Kidney tubule cell (primary cell): ENCODE measurements at places on chromosomes 2 and 18.

- no peak for DNase-seq
These were observed 12.3 kb downstream of the HDAC4 start for GRCh38 chr2:239388236-239389151.

DNA sequence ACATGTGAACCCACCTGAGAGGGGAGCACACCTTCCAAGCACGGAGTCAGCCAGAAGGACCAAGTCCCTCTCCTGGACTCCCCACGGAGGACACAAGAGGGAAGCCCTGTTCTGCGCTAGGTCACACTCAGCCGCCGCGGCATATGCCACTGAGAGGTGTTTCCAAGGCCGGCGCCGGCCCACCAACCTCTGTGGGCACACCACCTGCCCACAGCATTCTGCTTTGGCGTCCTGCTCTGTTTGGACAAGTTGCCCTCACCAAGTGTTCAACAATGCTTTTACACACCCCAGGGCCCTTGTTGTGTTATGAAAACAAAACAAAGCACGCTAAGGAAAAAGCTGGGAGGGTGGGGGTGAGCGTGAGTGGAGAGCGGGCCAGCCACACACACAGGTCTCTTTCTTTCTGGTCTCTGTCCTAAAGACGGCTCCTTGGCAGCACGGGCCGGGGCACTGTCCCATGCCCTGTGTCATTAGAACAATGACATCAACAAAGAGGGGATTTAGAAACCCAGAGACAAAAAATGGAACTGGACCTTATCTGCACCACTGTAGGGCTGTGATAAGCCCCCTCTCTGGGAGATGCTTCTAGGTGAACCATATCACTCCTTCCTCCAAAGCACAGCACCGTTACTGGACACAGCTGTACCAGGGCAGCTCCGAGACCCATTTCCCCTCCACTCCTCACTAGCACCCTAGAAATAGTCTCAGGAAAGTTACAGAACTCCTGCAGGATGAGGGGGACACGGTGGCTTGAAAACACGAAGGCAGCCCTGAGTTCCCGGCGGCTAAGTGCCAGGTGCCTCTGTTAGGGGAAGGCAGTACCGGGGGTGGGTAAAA, 17.0 kb downstream of the SMAD7 start:
- no peak for DNase-seq

GRCh38 chr2:80437959-80438358, 133.4 kb upstream of the LRRTM1 start:
- no peak for DNase-seq

- no peak for DNase-seq
These were observed 47.8 kb upstream of the TEX51 start for GRCh38 chr2:126850940-126851339.

- DNase-seq = peak; percentile 2
These were observed 1281.6 kb upstream of the TMEFF2 start for GRCh38 chr2:193476171-193476800.

DNA sequence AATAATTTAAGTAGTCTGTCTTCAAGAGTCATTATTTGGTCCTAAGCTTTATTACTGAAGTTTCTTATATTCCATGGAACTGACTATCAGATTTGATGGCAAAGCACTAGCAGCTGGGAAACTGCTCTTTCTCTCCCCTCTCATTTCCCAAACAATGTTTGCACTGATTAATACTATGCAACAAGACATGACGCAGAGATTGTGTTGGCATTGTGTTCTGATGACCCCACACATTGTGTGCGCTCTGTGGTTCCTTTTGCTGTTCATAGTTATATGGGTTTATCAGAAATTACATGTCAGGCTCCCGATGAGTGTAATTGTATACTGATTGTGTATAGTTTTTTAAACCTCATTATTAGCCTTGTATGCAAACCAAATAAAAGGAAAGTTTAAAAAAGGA, 331.6 kb upstream of the FANCL start:
- DNase-seq = no peak

- no peak for DNase-seq
These were observed 154.7 kb upstream of the SIX3 start for GRCh38 chr2:44786817-44787214.

- DNase-seq = no peak
These were observed 16.1 kb downstream of the MLPH start for GRCh38 chr2:237503201-237503600.

DNA sequence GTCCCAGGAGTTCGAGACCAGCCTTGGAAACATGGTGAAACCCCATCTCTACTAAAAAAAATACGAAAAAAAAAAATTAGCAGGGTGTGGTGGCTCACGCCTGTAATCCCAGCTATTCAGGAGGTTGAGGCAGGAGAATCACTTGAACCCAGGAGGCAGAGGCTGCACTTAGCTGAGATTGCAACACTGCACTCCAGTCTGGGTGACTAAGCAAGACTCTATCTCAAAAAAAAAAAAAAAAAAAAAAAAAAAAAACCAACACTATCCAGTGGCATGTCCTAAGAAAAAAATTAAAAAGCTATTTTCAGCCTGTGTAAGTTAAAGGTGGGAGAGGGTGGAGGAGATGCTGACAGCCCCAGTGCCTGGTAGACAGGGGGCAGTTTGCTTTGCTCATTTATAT, 32.2 kb upstream of the REL start:
- no peak for DNase-seq

DNA sequence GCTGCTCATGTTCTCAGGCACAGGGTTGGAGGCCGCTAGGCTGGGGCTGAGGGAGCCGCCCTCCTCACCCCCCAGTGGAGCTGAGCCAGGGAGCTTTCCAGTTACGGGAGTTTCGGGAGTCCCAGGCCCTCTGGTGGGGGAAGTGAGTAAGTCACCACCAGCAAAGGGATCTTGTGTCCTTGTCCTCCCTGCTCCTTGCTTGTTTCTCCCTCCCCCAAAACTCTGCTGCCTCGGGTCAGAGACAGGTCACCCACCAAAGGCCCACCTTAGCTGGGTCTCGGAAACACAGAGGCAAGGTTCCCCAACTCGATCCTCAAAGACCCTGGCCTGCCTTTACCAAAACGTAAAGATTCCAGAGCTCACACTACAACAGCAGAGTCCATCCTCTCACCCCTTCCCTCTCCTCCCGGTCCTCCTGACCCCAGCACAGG, 60.5 kb upstream of the POMC start:
- peak; percentile 73 for DNase-seq

DNA sequence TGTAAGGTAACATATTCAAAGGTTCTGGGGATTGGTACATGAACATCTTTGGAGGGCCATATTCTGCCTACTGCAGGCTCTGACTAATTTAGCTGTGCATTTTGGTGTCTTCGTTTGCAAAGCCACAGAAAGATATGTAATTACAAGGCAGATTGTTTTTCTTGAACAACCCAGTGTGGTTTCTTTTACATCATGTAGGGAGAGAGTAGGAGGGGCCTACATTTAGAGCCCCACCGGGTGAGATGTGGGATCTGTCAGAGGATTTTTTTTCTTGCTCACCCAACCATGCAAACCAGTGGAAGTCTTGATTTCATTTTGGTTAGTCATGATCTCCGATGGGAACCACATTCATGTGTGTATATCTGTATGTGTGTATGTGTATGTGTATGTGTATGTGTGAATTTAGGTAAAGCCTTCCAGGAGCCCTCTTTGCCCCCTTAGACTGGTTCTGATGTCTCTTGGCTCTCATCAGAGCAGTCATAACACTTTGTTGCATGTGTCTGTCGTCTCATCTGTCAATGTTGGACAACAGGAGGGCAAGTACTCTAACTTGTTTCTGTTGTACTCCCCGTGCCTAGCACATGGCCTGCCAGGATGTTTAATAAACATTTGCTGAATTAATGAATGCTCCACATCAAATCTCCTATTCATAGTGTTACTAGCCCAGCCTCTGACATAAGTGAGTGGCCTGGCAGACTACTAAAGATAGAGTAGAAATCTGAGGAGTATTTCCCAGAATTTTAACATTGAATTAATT, 239.9 kb downstream of the MTX2 start:
- DNase-seq = peak; percentile 88

- DNase-seq = no peak
These were observed 146.7 kb upstream of the VRK2 start for GRCh38 chr2:57899898-57900297.

DNA sequence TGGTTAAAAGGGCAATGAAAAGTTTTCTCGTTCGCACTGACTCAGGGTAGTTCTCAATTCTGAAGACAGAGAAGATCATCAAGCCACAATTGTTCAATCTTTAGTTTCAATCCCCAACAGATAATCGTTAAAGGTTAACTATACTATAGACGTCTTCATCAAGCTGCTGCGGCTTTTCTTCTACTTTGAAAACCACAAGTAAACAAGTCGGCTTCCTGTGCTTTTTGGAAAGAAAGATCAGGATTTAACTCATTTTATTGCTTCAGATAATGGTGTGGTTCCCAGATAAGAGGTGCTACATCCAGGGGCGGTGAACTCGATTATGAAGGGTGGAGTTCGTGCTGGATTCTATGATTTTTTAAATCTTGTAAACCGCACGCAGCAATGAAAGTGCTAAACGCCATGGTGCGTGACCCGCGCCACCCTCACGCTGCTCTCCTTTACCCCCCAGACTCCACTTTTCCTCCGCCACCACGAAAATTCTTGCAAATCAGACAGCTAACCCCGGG, 545 bp upstream of the CDCA7 start:
- no peak for DNase-seq

GRCh38 chr18:67525328-67526099, 9.0 kb upstream of the DSEL start:
- peak; percentile 96 for DNase-seq

GRCh38 chr2:22822835-22823234, 562.1 kb upstream of the KLHL29 start:
- no peak for DNase-seq

GRCh38 chr2:11458753-11459152, 7.2 kb downstream of the E2F6 start:
- peak; percentile 27 for DNase-seq

- DNase-seq = peak; percentile 9
These were observed 84.5 kb upstream of the TLK1 start for GRCh38 chr2:171244970-171245782.
